ENCODE measurements at places on chromosomes 6 and 20.

GRCh38 chr20:49324306-49324705, 46.4 kb upstream of the ZNFX1 start:
- DNase-seq, result no peak

DNA sequence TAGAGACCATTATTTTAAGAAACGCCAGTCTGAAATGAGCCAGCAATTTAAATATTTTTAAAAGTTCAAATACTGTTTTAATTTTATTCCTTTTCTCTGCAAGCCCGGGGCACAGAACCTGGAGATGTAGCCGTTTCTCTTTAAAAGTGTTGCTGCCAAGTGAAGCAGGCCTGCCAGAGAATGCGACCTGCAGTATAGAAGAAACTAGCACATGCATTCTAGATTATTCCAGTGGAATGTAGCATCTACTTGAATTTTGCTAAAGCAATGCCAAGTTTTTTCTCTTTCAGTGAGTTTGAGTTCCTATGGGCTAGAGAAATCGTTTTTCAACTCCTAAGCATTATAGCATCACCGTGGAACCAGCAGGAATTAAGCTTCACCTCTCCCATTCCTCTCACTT, 101.3 kb downstream of the QRSL1 start:
- DNase-seq, result no peak

DNA sequence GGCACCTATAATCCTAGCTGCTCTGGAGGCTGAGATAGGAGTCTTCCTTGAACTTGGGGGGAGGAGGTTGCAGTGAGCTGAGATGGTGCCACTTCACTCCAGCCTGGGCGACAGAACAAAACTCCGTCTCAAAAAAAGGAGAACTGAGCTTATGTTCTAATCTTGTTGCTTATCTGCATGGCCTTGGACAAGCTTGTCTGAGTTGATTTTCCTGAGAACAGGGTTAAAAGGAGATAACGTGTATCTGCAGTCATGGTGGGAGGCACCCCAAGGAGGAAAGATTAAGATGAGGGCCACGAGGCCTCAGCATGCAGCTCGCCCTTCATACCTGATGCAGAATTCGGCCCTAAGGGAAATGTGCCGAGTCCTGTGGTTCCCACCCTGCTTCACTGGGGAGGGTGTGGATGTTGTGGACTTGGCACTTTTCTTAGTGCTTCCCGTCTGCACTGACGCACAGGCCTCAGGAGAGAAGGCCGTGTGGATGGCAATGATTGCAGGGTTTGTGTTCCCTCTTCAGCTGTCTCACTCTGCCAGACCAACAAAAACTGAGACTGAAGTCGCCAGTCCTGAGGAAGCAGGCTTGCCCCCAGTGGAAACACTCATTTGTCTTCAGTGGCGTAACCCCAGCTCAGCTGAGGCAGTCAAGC, 56.3 kb downstream of the EZR start:
- no peak for DNase-seq

GRCh38 chr6:166087246-166087645, 80.4 kb downstream of the TBXT start:
- no peak for DNase-seq

DNA sequence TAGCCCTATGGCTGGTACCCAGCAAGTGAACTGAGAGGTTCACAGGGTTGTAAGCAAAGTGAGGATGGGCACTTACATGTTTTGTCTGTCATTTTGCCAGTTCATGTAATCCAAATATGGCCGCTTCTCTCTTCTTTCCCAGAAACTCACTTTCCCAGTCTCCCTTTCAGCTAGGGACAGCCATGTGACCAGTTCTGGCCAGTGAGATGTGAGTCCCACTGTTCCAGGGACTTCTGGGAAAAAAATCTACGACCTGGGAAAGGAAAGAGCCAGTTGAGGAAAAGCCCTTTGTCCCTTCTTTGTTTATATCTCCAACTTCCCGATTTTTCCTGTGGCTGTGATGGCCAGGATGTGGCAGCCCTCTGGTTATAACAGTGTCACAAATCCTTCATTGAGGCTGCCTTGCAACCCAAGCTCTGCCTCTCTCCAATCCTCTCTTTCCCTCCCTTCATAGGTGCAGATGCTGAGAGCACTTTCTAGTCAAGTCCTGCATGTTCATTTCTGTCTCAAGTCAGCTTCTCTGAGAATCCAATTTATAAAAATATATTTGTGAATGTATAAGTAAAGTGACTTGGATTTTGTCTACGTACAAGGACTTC, 148.6 kb upstream of the ZFP64 start:
- no peak for DNase-seq

GRCh38 chr6:26124781-26125685, 37.8 kb downstream of the HFE start:
- no peak for DNase-seq

GRCh38 chr6:161215193-161215592, 58.7 kb downstream of the AGPAT4 start:
- DNase-seq, result peak; percentile 97

DNA sequence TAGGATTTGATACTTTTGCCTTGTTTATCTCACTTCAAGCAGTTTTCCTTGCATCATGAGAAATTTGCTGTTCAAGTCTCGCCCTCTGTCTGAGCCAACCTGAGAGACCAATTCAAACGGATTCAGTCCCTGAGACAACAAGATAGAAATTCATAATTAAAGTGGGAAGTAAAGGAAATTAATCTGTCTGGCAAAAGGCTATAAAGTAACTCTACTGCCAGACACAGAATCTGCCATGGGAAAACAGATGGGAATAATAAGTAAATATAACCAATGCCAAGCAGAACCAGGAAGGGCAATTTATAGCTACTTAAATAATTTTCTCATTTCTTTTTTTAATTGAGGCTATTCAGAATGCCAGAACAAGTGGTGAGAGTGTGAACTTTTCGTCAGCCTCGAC, 239.6 kb downstream of the TFAP2C start:
- no peak for DNase-seq

DNA sequence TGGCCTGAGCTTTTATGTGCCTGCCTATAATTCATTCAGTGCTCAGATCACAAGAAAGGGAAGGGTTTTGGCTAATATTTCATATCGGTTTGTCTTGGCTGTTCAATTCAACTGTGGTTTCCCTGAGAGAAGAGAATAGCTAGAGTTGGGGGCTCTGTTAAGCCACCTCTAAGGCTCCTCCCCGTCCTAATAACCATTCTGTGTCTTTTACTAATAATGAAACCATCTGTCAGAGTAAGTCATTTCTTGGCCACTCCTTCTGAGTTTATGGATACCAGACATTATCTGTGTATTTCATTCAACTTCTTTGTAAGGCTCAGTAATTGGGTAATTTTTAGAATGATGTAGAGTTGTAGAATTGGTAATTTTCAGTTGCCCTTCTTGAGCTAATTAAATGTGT, 5.2 kb downstream of the STX11 start:
- no peak for DNase-seq

GRCh38 chr20:6698056-6698455, 69.4 kb upstream of the BMP2 start:
- DNase-seq, result no peak

- DNase-seq, result no peak
Observed at GRCh38 chr6:88165844-88166492, at the start of gene CNR1. TSS of gene CNR1 (minus strand) at chr6:88166347. CDS start at chr6:88145274, 21,073 bp downstream.

- no peak for DNase-seq
Observed at GRCh38 chr6:155383913-155384312, 69.6 kb upstream of the TFB1M start.

GRCh38 chr20:48261398-48261910, 476.2 kb upstream of the SULF2 start:
- no peak for DNase-seq

DNA sequence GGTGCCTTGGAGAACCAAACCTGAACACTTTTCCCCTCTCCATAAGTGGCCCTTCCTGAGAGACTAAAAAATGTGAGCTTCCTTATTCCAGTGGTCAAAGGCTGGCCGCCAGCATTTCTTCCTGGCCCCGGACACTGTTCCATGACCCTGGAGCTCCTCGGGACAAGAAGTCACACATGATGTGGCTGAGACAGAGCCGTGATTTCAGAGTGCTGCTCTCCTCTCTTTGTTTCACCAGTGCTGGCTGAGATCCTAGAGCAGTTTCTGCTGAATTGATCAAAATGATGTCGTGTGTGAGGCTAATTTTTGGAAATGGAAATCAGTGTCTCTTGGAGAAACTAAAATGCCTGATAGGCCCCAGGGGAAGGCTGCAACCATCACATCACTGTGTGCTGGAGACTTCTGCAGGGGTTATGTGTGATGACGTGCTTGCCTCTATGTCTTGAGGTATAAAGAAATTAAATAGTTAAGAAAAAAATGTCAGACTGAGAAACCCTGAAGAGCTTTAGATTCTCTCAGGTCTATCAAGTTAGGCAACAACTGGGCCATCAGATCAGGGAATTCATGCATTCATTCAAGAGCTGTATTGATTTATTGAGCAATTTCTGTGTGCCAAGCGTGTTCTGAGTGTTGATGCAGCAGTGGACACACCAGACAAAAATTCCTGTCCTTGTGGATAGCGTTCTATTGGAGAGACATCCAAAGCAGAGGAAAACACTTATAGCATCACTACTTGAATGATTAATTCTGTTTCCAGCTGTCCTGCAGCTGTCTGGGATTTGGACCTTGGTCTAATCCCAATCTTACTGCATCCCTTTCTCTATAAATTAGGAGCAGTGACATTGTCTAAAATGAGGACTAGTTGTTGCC, 72.7 kb upstream of the CCN6 start:
- DNase-seq, result no peak

GRCh38 chr6:119129968-119130484, 51.6 kb upstream of the FAM184A start:
- DNase-seq, result peak; percentile 56

- DNase-seq, result no peak
Observed at GRCh38 chr6:29425075-29425474, 10.3 kb downstream of the OR12D1 start.

DNA sequence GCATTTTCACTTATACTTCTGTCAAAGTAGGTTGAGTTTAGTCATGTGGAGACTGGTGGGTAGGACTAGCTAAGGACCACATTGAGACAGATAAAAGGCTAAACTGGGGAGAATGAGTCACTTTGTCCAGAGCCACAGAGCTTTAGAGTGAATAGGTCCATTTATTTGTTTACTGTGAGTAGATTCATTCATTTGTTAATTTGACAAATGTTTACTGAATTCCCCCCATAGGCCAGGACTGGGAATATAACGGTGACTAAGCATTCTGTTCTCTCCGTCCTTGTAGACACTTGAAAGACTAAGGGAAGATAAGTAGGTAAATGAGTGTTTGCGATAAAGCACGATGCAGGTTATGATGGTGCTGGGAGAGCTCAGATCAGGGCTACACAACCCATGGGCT, 699.7 kb upstream of the ID4 start:
- DNase-seq, result no peak

DNA sequence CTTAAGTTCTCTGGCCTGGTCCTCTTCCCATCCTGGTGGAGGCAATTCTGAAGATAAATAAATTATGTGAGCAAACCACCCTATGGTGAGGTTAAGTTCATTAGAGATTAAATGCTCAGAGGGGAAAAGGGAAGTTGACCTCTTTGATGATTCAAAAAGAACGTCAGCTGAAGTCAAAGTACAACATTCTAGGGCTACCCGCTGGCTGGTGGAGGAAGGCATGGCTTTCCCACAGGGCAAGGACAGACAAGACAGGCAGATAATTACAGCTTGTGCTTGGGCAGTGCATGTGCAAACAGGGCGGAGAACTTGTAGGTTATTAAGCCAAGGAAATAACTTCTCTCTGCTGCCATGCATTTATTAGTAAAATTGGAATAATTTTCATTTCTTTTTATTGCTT, 91.0 kb upstream of the SLC24A3 start:
- no peak for DNase-seq

DNA sequence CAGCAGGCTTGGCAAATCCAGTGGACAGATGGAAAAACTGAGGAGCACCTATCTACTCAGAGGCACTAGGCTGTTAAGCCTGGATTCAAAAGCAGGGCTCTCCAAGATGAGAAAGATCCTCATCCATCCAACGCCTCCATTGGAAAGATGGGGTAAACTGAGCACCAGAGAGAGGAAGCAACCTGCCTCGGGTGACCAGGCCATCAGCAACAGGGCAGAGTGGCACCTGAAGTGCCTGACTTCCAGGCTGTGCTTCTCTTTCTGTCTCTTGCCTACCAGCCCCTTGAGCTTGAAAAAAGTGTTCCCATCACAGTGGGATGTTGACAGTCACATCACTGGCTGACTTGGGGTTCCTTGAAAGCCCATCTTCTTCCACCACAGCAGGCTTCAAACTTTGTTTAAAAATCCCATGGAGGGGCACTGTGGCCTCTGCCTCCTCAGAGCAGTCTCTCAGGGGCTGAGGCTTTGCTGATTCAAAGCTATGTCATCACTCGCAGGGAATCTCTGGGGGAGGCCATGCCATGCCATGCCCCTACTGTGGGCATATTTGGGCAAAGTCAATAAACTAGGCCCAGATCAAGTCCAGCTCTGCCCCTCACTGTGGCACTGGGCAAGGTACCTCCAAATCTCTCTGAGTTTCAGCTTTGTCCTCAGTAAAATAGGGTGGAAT, 44.8 kb upstream of the TGM2 start:
- DNase-seq, result no peak
